ENCODE measurements at places on chromosomes 2 and 18.
A peak's percentile ranks its signal among the peaks of the same experiment; 100 is the strongest.

DNA sequence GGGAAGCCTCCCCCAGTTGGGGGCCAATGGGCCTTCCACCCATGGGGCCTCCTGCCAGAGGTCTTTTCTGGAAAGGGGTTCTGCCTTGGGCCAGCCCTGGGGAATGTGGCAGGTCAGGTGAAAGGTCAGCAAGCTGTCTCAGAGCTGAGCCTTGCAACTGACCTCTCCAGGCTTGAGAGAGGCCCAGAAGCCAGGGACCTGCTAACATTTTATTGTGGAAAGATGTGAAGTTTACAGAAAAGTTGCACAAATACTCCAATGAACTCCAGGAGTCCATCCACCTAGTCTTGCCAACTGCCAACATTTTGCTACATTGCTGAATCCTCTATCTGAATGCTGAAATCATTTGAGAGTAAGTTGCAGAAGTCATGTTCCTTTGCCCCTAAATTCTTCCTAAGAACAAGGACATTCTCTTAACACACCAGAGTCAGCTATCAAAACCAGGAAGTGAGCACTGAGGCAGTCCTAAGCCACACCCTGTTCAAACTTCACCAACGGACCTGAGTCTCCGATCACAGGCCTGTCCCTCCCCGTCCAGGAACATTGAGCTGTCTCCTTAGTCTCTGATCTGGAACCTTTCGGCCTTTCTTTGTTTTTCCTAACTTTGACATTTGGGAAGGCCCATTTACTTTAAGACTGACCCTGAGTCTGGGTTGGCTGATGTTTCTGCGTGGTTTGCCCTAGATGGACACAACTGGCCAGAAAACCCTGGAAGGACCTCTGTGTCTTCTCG lies 4.0 kb downstream of the SNORC start:
- DNase-seq, result no peak

GRCh38 chr2:191391171-191391570 lies 146.0 kb downstream of the MYO1B start:
- no peak for DNase-seq

DNA sequence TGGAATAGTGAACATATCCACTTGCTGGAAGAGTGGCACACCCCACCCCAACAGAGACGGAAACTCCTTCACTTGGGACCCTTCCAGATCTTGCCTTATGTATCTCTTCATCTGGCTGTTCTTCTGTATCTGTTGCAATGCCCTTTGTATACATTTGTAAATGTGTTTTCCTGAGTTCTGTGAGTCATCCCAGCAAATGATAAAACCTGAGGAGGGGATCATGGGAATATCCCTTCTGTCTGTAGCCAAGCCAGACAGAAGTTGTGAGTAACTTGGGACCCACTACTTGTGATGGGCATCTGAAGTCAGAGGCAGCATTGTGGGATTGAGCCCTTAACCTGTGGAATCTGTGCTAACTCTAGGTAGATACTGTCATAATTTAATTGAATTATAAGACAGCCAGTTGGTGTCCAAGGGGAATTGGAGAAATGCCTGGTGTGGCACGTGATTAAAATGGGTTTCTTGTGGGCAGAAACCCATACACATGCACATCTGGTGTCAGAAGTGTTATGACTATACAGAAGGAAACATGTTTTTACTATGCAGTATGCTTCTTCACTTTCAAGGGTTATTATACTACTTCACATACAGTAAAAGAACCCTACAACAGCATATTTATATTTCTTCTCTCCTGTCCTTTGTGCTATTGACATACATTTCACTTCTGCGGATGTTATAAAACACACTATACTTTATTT lies 32.3 kb upstream of the TMEM247 start:
- no peak for DNase-seq

GRCh38 chr2:27897717-27898116 lies 7.2 kb downstream of the BABAM2 start:
- no peak for DNase-seq

GRCh38 chr2:32627814-32628579 lies at the start of gene TTC27:
Gene TTC27, plus strand, starts transcription at chr2:32628050. Its CDS starts 243 bp downstream, at chr2:32628293.
- peak; percentile 94 for DNase-seq

DNA sequence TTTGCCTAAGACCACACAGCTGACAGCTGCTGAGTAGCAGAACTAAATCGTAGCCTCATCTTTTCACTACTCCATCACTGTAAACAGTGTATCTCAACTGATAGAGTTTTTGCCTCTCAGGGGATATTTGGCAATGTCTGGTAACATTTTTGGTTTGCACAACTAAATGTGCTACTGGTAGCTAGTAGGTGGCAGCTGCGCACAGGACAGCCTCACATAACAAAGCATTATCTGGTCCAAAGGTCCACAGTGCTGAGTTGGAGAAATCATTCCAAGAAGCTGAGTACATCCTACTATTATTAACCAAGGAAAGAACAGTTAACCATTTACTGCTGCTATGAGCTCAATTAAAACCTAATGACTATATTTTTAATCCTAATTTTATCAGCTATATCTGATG lies 6.1 kb upstream of the CCDC102B start:
- no peak for DNase-seq

- no peak for DNase-seq
Observed at GRCh38 chr2:236674646-236675045, 105.0 kb downstream of the ACKR3 start.

DNA sequence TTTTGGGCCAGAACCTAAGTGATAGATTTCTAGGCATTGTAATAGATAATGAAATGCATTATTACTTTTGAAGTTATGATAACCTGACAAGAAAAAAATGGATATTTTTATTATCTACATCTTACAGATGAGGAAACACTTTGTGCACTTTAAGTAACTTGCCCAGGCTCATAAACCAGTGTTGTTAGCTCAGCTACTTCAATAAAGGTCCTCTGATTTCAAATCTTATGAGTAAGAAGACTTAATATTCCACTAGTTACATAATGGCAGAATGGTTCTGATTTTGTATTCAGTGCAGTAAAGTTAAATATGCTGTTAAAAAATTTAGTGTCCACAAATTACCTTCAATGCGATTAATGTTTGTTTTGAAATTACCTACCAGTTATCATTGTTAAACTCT lies 199.0 kb downstream of the BABAM2 start:
- DNase-seq, result no peak

GRCh38 chr2:135546436-135546835 lies 15.2 kb downstream of the R3HDM1 start:
- no peak for DNase-seq

DNA sequence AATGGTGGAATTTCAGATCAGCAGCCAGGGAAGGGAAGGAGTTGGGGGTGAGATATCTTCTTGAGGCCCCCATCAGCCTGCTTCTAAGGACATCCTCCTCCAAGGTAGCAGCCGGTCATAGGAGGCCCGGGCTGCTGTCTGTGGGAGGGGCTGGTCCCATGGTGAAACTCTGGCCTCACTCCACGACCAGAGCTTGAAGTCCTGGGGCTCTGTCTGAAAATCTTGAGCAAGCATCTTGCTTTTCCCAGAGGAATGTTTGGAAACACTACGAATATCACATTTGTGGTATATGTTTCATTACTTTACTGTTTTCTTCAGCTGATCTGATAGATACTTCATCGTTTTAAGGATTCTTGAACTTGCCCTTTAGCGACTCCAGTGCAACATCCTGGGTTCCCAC lies 103.7 kb downstream of the CTAGE1 start:
- no peak for DNase-seq

GRCh38 chr2:222194669-222195068 lies 104.1 kb downstream of the PAX3 start:
- no peak for DNase-seq

GRCh38 chr2:105141099-105141614 lies 100.4 kb upstream of the GPR45 start:
- DNase-seq, result no peak

DNA sequence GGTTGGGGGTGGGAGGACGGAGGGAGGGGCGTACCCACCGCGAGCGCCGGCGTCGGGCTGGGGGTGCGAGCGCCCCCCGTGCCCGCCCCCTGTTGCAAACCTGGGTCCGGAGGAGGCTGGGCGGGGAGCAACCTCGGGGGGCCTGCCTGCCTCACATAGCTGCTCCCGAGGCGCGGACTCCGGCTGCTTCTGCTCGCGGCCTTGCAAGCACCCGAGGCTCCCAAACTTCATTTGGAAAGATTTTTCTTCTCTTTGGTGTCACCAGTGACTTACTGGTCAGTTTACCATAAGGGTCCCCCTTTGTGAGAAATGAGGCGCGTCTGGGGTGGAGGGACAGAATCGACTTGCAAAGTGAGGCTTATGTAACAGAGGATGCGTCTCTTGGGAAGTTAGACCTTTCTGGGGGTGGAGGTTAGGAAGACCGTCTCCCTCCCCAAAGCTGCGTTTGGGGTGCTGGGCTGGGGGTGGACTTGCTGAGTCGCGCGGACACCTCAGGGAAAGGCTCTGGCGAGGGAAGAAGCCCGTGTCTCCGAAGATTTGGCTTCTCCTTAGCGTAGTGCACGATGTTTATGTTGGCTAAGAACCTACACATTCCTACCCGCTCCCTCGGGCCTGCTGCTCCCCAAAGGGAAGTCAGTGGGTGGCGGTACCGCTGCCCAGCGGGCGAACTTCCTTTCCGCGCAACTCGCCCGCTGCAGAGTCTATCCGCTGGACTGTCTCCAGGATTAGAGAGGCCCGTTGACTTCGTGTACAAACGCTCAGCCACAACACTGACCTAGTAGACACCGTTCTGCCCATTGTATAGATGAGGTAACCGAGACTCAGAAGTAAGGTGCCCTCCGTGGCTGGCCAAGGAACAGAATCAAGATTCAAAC lies 559 bp downstream of the TMEM37 start:
- no peak for DNase-seq

GRCh38 chr2:9797681-9798556 lies 45.4 kb upstream of the TAF1B start:
- DNase-seq, result no peak

GRCh38 chr2:156476850-156477206 lies 40.6 kb downstream of the GPD2 start:
- DNase-seq, result no peak

DNA sequence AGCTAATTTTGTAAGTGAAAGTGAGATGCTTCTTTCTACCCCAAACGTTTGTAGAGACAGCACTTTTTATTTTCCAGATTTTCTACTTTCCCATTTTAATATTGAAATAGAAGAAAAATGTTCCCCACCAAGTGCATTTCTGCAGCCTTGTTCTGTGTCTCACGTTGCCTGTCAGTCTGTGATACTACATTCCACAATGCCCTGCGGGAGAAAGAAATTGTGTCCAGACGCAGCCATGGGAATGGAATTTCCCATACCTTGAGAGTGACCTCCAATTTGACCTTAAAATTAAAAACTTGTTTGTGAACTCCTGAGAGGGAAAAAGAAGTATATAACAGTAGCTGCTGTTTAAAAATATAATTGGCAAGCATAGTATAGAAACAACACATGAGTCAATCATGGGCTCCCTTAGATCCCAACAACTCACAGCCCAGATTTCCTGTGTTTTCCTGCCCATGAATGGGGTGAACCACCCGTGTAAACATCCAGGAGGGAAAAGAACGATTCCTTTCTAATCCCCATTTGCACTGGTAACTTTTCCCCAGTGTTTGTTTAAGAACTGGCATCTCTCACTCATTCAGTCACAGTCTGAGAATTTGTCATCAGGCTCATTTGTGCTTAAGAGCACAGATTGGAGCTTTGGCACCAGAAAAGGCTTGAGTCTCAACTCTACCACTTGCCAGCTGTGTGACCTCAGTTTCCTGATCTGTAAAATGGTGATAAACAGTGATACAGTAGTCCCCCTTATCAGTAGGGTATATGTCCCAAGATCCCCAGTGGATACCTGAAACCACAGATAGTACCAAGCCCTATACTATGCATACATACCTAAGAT lies 166.1 kb upstream of the ZNF521 start:
- DNase-seq, result no peak

DNA sequence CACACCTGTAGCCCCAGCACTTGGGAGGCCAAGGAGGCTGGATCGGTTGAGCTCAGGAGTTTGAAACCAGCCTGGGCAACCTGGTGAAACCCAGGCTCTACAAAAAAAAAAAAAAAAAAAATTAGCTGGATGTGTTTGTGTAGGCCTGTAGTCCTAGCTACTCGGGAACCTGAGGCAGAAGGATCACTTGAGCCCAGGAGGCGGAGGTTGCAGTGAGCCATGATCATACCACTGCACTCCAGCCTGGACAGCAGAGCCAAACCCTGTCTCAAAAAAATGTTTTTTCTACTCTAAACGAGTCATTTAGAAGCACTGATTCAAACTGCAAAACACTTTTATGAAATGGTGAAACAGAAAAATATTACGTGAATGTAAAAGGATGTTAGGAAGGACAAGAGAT lies 69.1 kb upstream of the SLC39A10 start:
- DNase-seq, result no peak

DNA sequence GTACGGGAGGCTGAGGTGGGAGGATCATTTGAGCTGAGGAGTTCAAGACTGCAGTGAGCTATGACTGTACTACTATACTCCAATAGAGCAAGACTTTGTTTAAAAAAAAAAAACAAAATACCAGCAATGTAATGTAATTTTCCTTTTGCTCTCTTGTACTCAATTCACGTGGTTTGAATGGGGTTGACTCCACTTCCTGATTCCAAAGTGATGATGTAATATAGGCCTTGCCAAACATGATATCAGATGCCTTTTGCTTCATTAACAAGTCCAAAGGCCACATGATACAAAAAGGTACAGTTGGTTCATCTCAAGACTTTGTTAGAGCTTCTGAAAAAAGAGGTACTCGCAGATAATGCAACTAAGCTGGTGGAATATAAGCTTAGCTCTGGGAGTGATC lies 321.8 kb downstream of the ZEB2 start:
- DNase-seq, result no peak

DNA sequence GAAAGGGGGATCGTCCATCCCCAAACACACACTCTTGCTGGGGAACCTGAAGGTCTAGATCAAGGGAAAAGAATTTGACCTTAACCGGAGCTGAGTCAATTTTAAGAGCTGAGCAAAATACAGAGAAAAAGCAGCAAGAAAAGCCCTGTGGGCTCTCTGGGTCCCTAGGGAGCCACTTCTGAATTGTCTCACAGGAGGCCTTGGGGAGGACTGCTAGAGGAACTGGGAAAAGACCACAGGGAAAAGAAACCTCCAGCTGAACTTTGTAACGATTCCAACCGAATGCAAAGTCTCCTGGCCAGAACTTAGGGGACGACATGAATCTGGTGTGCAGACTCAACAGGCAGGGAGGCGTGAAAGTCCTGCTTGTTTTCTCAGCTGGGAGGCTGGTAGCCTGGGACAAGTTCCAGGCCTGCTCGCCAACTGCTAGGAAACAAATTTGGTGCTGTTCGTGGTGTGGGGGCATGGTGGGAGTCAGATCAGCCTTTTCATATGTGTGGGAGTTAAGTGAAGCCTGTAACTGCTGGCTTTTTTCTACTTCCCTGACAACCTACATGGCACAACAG lies 644.6 kb upstream of the CNTNAP5 start:
- no peak for DNase-seq

DNA sequence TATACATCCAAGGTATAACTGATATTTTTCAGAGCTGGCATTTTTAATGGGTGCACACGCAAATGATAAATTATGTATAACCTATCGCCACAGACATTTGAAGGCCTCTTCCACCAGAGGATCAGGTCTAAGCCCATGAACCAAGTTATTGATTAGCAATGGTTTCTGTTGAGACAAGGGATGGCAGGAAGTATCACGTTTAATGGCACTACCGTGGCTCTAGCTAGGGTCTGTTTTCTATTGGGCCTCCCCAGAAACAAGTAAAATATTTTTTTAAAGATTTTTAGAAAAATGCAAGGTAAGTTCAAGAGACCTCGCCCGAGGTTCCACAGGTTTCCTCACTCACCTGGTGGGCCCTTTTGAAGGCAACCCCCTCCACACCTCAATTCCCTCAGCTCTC lies 667 bp downstream of the GFPT1 start:
- no peak for DNase-seq

- peak; percentile 63 for DNase-seq
Observed at GRCh38 chr2:111168528-111169239, 48.0 kb downstream of the BCL2L11 start.

Data from activated T-cell treated with anti-CD3 and anti-CD28 coated beads for 48 hours (primary cell).